ENCODE measurements at places on chromosomes 5 and 9. TPM values are rescaled to one million over a fixed set of nuclear protein-coding genes. Genes with fewer than 3 reads are reported as not detected.

DNA sequence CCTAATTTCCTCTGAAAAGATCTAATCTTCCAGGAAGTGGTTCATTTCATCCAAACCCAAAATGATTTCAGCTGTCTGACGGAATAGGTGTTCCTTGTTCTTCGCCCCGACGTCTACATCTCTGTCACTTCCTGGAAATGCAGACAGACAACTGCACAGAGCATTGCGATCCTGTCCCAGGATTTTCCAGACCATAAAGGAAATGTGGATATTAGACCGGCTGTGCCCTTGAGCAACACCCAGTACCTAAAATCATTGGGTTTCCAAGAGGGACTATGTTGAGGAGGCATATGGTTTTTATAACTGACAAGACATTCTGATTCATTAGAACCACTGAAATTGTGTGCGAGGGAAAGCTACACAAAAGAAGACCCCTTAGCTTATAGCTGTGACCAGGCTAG, 74.2 kb downstream of the MSX2 start:
- no peak for DNase-seq

GRCh38 chr5:112339761-112340160, 79.3 kb downstream of the EPB41L4A start:
- DNase-seq, result no peak

DNA sequence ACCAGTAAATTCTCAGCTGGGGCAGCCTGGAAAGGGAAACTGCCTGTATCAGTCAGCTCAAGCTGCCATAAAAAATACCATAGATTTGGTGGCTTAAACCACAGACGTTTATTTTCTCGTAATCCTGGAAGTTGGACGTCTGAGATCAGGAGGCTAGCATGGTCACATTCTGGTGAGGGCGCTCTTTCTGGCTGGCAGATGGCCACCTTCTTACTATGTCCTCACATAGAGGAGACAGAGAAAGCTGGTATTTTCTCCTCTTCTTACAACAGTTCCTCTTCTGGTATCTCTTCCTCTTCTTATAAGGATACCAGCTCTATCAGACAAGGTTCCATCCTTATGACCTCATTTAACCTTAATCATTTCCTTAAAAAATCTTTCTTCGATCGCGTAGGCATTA, 50.5 kb upstream of the RFX3 start:
- peak; percentile 40 for DNase-seq

DNA sequence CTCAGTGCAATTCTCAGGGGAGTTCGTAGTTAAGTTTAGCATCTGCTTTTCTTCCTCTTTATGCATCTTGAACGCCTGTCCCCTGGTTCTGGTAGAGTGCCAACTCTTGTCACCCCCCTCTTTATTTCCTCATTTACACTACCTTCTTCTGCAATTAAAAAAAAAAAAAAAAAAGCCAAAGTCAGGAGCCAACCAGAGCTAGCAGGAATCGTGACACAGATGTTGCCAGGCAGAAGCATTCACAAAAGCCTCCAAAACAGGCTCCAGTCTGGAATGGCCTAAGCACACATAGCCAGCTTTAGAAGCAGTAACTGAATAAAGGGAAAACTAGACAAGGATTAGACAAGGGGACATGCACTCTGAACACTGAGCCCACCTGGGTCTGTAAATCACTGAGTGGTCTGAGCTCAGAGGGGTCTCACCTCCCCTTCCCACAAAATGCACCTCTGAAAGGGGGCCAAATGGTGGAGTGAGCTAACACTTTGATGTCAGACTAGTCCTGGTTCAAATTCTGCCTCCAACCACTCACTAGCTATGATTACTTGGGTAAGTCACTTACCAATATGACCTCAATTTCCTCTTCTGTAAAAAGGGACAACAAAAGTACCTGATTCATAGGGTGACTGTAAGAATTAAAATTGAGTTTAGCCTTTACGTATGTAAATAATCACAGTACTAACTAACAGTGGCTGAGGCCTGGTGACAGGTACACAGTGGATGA, 2.0 kb downstream of the CD74 start:
- DNase-seq, result peak; percentile 76

- no peak for DNase-seq
Measured at GRCh38 chr9:11537566-11537965, 924.8 kb upstream of the PTPRD start.

Gene IFNA10
- not detected for total RNA-seq

Gene IQGAP2
- total RNA-seq, result 30.6 TPM

Gene MAMDC2
- 47.9 TPM for total RNA-seq

Gene PAX5
- total RNA-seq, result 0.64 TPM

Gene TTLL11
- 18.9 TPM for total RNA-seq
